ENCODE measurements at places on chromosomes 12 and 14.

GRCh38 chr14:74934041-74934440 is 11.0 kb upstream of the RPS6KL1 start:
- peak overlapping the region; percentile 72 for H3K27ac ChIP-seq
- H3K36me3 ChIP-seq = no peaks in the 10 kb centered on the region
- H3K27me3 ChIP-seq = no peaks in the 10 kb centered on the region
- no peak overlapping the region for H3K4me3 ChIP-seq

- peak overlapping the region; percentile 62 for H3K27ac ChIP-seq
- H3K4me1 ChIP-seq = no peaks in the 10 kb centered on the region
- DNase-seq = no peak
- H3K36me3 ChIP-seq = no peaks in the 10 kb centered on the region
Measured at GRCh38 chr14:103209054-103209453, 85.8 kb downstream of the TNFAIP2 start.

- no peaks in the 10 kb centered on the region for H3K4me1 ChIP-seq
- H3K27me3 ChIP-seq = no peaks in the 10 kb centered on the region
- no peak for DNase-seq
- H3K36me3 ChIP-seq = no peaks in the 10 kb centered on the region
Measured at GRCh38 chr14:23864861-23865260, 88.7 kb upstream of the DHRS4 start.

DNA sequence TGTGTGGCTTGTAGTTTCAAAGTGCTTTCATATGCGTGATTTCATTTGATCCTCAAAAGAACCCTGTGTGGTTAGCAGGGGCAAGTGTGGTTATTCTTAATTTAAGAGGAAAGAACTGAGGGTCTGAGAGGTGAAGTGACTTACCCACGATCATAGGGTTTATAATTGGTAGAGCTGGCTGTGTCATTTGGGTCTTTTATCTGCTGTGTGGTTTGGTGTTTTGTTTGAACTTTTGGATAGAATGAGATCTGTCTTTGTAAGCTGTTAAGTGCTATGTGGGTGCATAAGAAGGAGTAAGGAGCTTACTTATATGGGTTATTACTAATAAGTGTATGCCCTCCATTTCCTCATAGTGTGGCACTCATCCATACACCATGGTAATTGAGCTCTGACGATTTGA is 190.0 kb downstream of the CACNA1C start:
- no peak overlapping the region for H3K4me3 ChIP-seq
- H3K36me3 ChIP-seq = no peaks in the 10 kb centered on the region
- H3K27me3 ChIP-seq = no peaks in the 10 kb centered on the region

DNA sequence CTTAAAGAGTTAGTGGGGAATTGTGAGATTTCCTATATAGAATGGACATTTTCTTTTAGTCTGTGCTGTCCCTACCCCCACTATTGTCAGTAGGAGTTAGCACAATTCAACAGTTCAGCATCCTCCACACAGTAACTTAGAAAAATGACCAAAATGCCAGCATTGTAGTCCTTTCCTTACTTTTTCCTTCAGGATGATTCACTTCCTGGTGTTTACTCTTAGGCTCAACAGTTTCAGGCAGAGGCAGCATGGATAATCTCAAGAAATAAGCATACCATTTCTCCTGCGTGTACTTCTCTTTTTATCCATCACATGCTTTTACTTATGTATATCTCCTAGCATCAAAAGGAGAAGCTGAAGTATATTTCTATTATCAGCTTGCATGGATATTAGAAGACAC is 683.4 kb downstream of the SLC16A7 start:
- H3K27ac ChIP-seq = no peak overlapping the region
- H3K27me3 ChIP-seq = no peaks in the 10 kb centered on the region
- H3K36me3 ChIP-seq = no peaks in the 10 kb centered on the region
- no peaks in the 10 kb centered on the region for H3K4me1 ChIP-seq

GRCh38 chr14:64725879-64726584 is 21.8 kb downstream of the PLEKHG3 start:
- DNase-seq = no peak
- peaks cover 7% of the 10 kb centered on the region for H3K4me1 ChIP-seq
- H3K4me3 ChIP-seq = no peak overlapping the region
- peak overlapping the region; percentile 40 for H3K27ac ChIP-seq
- no peaks in the 10 kb centered on the region for H3K27me3 ChIP-seq

DNA sequence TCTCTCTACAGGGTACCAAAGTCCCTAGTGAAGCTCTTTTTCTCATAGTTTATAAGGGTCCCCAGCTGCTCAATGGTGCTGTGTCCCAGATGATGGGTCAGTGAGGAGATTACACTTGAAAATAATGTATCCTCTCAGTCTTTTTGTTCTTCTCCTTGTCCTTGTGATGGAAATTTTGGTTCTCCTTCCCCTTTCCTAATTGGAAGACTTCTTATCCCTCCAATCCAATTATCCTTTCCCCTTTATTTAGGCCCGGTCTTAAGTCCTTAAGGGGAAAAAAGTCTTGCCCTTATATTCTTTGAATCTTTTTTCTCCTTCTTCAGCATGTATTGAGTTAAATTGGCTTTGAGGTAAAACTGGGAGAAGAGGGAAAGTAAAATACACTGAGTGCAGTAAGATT is 126.1 kb upstream of the PTPRQ start:
- no peaks in the 10 kb centered on the region for H3K27me3 ChIP-seq
- no peak for DNase-seq
- H3K4me3 ChIP-seq = no peak overlapping the region
- H3K27ac ChIP-seq = no peak overlapping the region
- H3K36me3 ChIP-seq = no peaks in the 10 kb centered on the region

DNA sequence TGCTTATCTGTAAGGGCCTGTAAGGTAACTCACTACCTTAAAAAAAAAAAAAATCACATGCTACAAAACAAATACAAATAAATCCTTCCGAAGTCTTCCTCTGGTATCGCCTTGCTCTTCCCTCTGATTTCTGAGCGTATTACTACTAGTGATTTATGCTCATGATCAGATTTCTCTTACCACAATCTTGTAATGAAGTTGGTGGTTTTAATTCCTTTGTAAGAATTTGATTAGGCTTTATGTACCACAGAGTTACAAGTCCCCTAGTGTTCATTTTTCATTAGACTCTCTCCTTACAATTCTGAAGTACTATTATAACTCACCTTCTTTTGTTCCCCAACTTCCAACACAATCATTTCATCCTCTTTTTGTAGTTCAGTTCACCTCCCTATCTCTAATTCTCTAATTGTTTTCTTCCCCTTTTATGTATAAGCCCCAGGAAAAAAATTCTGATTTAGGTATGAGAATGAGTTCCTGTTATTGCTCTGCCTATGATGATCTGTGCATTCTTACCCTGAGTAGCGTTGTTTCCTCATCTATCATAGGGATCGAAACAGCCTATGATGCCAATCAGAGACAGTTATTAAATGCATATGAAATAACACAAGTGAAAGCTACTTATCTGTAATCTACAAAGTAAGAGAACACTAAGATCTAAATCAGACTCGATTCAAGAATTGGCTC is 81.5 kb downstream of the EPS8 start:
- H3K27ac ChIP-seq = no peak overlapping the region
- H3K36me3 ChIP-seq = no peaks in the 10 kb centered on the region
- H3K27me3 ChIP-seq = no peaks in the 10 kb centered on the region
- no peak overlapping the region for H3K4me3 ChIP-seq

DNA sequence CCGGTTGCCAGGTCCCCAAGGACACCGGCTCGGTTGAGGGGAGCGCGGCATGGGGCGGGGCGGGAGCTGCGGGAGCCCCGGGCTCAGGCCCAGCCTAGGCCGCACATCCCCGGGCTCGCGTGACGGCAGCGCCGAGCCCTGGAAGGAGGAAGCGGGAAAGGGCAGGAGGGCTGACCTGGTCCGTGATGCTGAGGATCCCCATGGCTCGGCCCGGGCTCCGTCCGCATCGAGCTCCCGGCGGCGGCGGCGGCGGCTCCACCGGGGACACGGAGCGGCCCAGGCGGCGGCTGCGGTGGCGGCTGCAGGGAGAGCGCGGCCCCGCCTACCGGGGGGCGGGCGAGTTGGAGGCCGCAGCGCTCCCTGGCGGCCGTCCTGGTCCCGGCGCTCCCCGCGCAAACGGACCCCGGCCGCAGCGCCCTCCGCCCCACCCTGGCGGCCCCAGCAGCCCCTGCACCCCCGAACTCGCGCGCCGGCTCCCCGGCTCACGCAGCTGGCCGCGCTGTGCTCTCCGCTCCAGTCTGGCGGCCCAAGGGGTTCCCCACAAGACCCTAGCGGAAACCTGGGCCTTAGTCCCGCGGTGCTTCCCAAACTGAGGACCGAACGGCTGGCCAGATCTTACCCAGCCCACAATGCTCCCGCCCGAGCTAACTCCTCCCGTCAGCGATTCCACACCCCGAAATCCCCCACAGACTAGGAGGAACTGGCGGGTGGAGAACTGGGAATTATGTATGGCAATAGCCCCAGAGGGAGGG is at the start of gene ANKRD52:
TSS of gene ANKRD52 (minus strand) at position 317 of the 752 bp plus-strand sequence. CDS start at position 202, 115 bp downstream.
- H3K4me1 ChIP-seq = no peaks in the 10 kb centered on the region
- peak within 1 kb of the TSS; percentile 80 for H3K4me3 ChIP-seq
- peak within 1 kb of the TSS; percentile 86 for H3K27ac ChIP-seq
- no peak for DNase-seq
- H3K27me3 ChIP-seq = no peaks in the 10 kb centered on the region
- H3K36me3 ChIP-seq = peaks cover 9% of the 10 kb centered on the region

DNA sequence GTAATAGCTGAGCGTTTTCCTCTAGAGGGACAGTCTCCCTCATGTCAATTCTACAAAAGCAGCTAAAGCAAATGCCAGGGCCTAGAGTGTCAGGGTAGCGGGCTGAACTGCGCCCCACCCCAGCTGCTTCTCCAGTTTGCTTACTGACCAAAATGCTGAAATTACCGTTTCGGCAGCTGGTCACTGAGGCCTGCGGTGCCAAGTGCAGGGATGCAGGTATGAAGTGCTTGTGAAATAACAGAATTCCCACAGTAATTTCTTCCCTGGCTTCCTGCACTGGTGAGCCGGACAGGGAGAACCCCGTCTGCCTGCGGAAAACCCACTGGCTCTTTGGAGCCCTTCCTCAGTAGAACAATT is 19.1 kb downstream of the PSMC1 start:
- H3K36me3 ChIP-seq = peaks cover 8% of the 10 kb centered on the region
- DNase-seq = no peak
- H3K27me3 ChIP-seq = no peaks in the 10 kb centered on the region
- no peak overlapping the region for H3K4me3 ChIP-seq
- H3K27ac ChIP-seq = peak overlapping the region; percentile 65

GRCh38 chr12:51661836-51662235 is 70.8 kb downstream of the SCN8A start:
- H3K36me3 ChIP-seq = no peaks in the 10 kb centered on the region
- H3K27ac ChIP-seq = no peak overlapping the region
- H3K4me3 ChIP-seq = no peak overlapping the region

- no peak overlapping the region for H3K27ac ChIP-seq
- H3K4me1 ChIP-seq = no peaks in the 10 kb centered on the region
Measured at GRCh38 chr12:1702713-1703112, 11.8 kb downstream of the ADIPOR2 start.

DNA sequence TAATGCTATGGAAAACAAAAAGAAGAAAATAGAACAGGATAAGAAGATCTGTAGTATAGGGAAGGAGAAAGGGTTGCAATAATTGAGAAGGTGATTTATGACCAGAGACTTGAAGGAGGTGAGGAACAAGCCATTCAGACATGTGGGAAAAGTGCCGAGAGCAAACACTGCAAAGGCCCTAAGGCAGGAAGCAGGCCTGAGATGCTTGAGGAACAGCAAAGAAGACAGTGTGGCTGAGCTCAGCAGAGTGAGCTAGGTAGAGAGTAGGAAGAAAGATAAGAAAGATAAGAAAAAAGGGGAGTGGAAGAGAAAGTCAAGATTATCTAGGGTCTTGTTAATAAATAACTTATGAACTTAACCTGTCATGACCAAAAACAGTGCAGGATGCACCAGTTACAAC is 671.8 kb downstream of the RPS29 start:
- H3K36me3 ChIP-seq = no peaks in the 10 kb centered on the region
- H3K27ac ChIP-seq = no peak overlapping the region
- H3K4me3 ChIP-seq = no peak overlapping the region
- no peaks in the 10 kb centered on the region for H3K4me1 ChIP-seq
- no peak for DNase-seq

DNA sequence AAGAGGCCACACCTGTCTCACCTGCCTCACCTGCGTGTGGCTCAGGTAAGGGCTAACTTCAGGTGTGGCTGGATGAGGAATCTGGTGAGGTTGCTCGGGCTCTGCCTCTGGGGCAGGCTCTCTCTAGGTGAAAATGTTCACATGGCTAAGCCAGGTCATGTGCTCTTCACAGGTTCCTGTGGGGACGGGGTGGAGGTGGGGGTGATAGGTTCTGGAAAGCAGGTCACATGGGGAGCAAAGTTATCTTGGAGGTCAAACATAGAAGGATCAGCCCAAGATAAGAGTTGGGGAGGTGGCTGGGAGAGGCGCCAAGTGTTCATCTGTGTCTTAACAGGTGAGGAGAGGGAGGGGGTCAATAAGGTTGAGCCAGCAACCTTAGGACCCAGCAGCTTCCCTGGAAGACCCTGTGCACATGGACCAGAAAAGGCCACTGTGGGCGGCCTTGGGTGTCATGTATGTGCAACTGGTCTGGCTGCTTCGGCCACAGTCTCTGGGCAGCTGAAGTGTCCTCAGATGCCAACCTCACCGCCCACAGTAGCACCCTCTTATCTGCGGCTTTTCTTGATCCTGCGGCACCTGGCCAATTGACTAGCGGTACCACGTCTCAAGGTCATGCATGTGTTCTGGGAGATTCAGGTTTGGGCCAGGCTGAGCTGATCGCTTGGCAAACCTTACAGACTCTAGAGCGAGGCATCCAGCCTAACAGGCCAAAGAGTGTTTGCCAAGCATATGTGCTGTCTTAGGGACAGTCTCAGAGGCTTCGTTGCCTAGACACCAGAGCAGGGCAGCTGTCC is 60.5 kb downstream of the CACNA1C start:
- no peak for DNase-seq
- no peak overlapping the region for H3K4me3 ChIP-seq
- no peaks in the 10 kb centered on the region for H3K4me1 ChIP-seq
- no peak overlapping the region for H3K27ac ChIP-seq
- H3K36me3 ChIP-seq = no peaks in the 10 kb centered on the region

GRCh38 chr12:17342381-17342961 is 736.5 kb upstream of the LMO3 start:
- no peak for DNase-seq
- no peaks in the 10 kb centered on the region for H3K4me1 ChIP-seq
- no peak overlapping the region for H3K27ac ChIP-seq
- H3K36me3 ChIP-seq = peaks cover 5% of the 10 kb centered on the region

DNA sequence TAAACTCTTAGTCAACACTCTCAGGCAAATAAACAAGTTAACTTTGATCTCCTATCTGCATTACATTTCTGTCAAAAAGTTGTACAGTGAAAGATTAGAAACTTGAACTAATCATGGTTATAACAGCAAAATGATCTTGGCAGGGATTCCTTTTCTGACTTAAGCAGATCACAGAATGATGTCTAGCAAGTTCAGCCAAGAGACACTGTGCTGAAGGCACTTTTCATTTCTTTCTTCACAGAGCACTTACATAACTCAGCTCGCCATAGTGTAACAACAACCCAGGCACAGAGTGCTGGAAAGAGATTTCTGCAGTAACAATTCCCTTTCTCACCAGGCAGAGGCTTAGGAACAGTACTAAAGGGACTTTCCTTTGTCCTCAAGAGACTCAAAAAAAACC is 19.6 kb upstream of the CSRP2 start:
- no peaks in the 10 kb centered on the region for H3K27me3 ChIP-seq
- no peak overlapping the region for H3K4me3 ChIP-seq
- no peaks in the 10 kb centered on the region for H3K4me1 ChIP-seq
- H3K27ac ChIP-seq = peak overlapping the region; percentile 40
- no peak for DNase-seq
- no peaks in the 10 kb centered on the region for H3K36me3 ChIP-seq
